Left ventricle myocardium inferior (tissue), 1 donor: ENCODE measurements at places on chromosomes 12 and 14. TPM values are rescaled to one million over a fixed set of nuclear protein-coding genes. Genes with fewer than 3 reads are reported as not detected.

GPR162 gene
- 6.5 TPM for total RNA-seq

MIP gene
- not detected for total RNA-seq

ARG2 gene
- 1.2 TPM for total RNA-seq

HOXC9 gene
- total RNA-seq, result not detected

- no peak for DNase-seq
These were observed 382.6 kb upstream of the DCN start for GRCh38 chr12:91565246-91565645.

- DNase-seq, result no peak
These were observed 52.3 kb downstream of the RAB35 start for GRCh38 chr12:120064054-120064940.

- DNase-seq, result peak; percentile 52
These were observed 5.7 kb downstream of the CRADD start for GRCh38 chr12:93682846-93683261.

NPAS3 gene
- 2.5 TPM for total RNA-seq

RFLNA gene
- 0.27 TPM for total RNA-seq

EPS8 gene
- total RNA-seq, result 18.9 TPM

PMCH gene
- total RNA-seq, result not detected

IAPP gene
- total RNA-seq, result not detected

DNA sequence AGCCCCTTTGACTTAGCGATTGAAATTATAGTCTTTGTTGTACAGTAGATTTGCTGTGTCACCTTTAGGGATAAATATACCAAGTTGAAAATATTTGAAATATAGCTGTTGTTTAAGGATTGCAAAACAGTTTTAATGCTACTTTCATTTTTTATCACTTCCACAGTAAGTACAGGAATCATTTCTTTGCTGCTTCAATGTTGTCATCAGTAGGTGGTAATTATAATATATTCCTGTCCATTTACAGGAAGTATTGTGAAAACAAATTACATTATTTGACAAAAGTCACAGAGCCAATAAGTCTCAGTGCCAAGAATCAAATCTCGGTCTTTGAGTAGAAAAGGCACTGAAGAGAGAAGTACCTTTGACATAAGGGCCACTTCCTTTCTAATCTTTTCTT is 342.6 kb upstream of the RGS6 start:
- no peak for DNase-seq
